ENCODE measurements at places on chromosomes 16 and 17. TPM values are rescaled to one million over a fixed set of nuclear protein-coding genes. Genes with fewer than 3 reads are reported as not detected.

GRCh38 chr17:13474073-13474800 lies 127.5 kb downstream of the HS3ST3A1 start:
- DNase-seq: no peak

The CCL3 gene
- total RNA-seq: 2.4 TPM

DNA sequence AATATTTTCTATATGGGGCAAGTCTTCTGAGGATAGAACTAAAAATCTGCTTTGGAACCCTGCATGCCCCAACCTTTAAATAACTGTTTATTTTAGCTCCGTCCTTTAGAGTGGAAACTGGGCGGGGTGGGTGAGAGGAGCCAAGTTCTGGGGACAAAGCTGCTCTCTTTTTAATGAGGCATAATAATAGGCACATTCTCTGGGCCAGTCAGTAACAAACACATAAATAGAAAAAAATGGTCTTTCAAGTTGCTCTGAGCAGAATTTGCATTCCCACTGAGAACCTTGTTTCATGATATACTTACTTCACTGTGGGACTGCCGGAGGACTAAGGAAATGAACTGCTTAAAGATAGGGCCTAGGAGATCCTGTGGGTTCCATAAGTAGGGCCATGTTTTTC lies 51.5 kb downstream of the KNOP1 start:
- no peak for DNase-seq

The GP1BA gene
- total RNA-seq: not detected

GRCh38 chr16:56278196-56278855 lies 87.0 kb downstream of the GNAO1 start:
- DNase-seq: no peak

DNA sequence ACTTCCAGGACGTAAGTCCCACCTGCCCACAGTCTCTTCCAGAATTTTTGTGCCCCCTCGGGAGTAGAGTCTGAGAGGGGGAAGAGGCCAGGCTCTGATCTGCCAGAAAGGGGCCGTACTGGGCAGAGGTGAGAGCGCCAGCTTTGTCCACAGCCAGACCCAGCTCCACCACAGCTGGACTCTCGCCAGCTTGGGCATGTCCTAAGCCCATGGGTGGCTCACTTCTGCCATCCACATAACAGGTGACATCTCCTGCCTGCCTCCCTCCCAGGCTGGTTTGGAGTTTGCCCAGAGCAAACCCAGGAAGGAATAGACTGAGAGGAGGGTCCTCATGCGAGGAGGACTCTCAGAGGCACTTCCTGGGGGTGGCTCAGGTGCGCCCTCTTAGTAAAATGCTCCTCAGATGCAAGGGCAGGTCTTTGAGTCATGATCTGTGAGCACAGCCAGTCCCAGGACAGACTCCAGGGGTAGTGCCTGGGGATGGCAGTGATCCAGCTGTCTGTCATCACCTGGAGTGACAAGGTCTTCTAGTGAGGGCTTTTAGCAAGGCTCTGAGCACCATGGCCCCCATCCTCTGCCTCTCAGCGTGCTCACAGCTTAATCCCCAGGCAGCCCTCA lies 89.2 kb downstream of the AMFR start:
- DNase-seq: no peak

GRCh38 chr16:70252355-70252988 lies 732 bp upstream of the EXOSC6 start:
- no peak for DNase-seq

GRCh38 chr16:87169509-87169995 lies 147.6 kb downstream of the C16orf95 start:
- DNase-seq: no peak

GRCh38 chr17:50926523-50926922 lies 60.4 kb upstream of the TOB1 start:
- DNase-seq: no peak

The BCAS3 gene
- 38.5 TPM for total RNA-seq

The FOXL1 gene
- 0.36 TPM for total RNA-seq

DNA sequence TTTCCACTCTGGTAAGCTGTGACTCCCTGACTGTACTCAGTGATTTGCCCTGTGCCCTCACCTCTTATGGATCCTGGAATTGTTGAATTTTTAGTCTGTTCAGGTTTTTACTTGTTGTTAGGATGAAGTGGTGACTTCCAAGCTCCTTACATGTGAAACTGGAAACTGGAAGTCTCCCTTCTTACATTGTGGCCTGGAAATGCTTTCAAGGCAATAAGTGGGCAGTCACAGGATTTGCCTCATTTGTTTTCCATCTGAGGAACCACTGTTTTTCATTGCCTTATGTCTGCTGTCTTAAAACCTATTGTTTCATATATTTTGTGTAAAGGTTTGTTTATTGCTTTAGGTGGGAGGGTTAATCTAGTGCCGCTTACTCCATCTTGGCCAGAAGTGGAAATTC lies 155.8 kb downstream of the CYB561 start:
- no peak for DNase-seq

The SHISA9 gene
- total RNA-seq: 6.1 TPM

- DNase-seq: no peak
These were observed 2.6 kb downstream of the APRT start for GRCh38 chr16:88809068-88809675.

DNA sequence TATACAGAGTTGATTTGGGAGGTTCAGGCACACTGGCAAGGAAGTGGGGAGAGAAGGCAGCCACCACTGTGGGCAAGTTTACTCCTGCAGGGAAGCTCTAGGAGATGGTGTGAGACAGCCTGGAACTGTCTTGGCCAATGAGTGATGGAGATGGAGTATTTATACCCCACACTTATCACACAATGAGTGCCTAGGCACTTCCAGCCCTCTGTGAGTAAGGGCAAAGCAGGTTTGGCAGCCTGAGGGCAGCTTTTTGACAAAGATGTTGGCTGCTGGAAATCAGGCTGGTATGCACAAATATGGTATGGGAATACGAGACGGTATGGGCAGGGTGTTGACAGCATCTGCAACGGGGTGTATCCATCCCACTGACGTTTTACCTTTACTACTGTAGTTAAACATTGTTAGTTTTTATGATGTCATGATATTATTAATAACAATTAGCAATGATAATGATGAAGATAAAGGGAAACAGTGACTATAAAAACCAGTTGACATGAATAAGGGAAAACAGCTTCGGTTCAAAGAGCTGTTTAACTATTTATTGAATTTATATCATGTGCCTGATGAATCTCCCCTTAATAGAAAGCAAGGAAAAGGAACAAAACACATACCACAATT lies 149.9 kb downstream of the CDK5R1 start:
- no peak for DNase-seq
